SK-N-SH treated with all-trans-retinoic acid at 6 μM for 48 hours (cell line): ENCODE measurements at places on chromosomes 7 and 10.

DNA sequence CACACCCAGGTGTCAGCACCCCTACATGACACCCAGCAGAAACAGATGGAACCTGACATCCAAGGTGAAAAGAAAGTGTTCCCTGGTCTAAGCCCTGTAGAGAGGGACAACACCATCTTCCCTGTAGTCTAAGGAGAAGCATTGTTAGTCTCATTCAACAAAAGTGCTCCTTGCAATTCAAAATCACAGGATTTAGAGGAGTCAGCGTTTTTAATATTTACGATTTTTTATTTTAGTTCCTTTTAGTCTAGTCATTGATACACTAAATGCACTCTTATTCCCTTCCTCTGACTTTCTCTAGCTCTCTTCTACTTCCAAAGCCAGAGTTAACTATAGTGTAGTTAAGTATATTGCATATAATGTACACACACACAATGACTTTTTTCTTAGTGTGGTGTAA, 163.0 kb downstream of the TPK1 start:
- ATAC-seq: no peak

- ATAC-seq: no peak
These were observed 12.7 kb upstream of the KLF6 start for GRCh38 chr10:3797750-3798149.

GRCh38 chr7:127346575-127347256, 45.8 kb downstream of the ZNF800 start:
- no peak for ATAC-seq

DNA sequence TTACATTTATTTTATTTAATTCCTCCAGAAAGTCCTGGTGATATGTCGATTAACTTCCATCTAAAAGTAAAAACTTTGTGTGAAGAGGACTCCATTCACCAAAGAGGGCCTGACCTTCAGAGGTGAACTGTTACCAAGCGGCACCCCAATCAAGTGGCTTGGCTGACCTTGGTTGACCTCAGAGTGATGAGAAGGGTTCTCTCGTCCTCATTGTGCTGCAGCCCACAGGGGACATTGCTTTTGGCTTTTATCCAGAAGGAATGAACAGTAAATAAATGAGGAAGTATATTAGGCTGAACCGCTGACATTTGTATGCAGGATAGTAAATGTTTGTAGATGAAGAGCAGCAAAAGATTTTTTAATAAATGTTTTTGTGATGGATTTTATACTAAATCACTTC, 172.4 kb upstream of the MKI67 start:
- no peak for ATAC-seq

DNA sequence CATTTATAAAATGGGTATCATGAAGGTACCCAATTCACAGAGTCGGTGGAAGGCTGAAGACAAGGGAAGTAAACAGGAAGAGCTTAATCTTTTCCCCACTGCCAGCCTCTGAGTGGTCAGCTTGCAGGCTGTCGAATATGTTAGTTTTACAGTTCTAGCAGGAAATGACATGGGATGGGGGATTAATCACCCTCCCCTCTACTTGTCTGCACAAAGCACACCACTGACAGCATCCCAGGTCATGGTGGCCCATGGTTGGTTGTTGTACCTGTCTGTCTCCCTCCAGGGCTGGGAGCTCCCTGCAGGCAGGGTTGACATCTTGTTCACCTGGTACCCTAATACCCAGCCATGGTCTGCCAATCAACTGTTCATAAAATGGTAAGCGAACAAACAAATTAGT, 55.6 kb downstream of the GRB10 start:
- ATAC-seq: no peak

- ATAC-seq: no peak
These were observed 48.1 kb downstream of the CD36 start for GRCh38 chr7:80686576-80686975.

- ATAC-seq: no peak
These were observed 157.3 kb upstream of the PPP2R2D start for GRCh38 chr10:131743190-131744151.

DNA sequence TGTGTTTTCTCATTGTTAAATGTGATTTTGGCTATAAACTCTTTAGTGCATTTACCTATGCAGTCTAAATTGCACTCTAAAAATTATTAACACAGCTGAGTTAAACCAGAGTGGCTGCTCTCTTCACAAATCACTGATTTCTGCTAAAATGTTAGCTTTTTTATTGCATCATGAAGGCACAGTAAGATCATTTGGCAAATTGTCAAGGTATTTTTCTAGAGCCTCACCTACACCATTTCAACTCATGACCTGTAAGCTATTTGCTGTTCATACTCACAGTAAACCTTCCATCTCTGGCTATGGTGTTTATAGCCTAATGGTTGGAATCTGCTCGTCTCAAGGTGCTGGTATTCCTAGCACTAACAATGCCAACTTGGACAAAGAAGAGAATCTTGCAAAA, 25.7 kb downstream of the NDUFB2 start:
- ATAC-seq: no peak

DNA sequence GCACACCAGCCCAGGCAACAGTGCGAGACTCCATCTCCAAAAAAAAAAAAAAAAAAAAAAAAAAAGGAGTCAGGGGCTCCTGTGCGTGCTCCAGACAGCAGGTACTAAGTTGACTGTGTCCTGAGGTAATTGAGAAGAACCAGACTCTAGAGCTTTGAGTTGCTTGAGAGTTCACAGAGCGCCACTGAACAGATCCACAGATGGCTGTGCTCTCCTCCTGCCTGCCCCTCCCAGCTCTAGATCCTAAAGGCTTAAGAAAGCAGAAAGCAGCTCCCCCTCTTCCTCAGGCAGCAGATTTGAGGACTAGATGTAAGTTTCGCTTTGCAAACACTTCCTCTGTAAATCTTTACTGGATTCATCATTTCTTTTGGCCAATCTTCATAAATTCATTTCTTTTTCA, 38.7 kb downstream of the SHH start:
- no peak; the same call in 2 of the 3 replicates for ATAC-seq

- no peak for ATAC-seq
These were observed 9.9 kb downstream of the OR9A2 start for GRCh38 chr7:143016996-143017395.

- ATAC-seq: peak; percentile 74
These were observed 1.1 kb upstream of the ITGB8 start for GRCh38 chr7:20329389-20330238.

- peak; percentile 92 for ATAC-seq
These were observed 127.2 kb upstream of the RSU1 start for GRCh38 chr10:16944402-16944801.

- no peak for ATAC-seq
These were observed 142.6 kb upstream of the COL1A2 start for GRCh38 chr7:94252124-94252523.

DNA sequence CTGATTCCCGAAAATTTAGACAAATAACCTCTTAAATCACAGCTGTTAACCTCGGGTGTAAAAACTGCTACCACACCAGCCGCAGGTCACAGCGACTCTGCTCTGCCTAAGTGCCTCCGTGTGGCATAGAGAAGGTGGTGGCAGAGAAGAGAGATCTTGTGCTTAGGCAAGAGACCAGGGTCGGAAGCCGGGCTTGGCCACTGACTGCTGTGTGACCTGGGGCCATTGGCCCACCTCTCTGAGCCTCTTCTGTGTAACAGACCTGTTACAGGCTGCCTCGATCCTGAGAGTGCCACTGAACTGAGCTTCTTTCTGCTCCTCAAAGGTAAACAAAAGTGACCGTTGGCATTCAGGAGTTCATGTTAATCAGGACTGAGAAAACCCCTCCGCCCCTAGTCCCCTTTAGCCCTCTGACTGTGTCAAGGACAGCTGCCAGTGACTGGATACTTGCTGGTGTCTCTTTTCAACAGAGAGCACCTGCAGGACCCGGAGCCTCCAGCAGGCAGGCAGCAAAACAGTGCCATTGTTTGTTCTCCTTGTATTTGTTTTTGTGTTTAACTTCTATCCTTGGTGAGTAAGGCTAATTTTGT, 36.5 kb downstream of the ZMIZ1 start:
- no peak for ATAC-seq

GRCh38 chr7:43583424-43584194, 701 bp downstream of the STK17A start:
- peak; percentile 24 for ATAC-seq

GRCh38 chr7:29922921-29923700, 66.5 kb downstream of the SCRN1 start:
- no peak for ATAC-seq

GRCh38 chr7:27109466-27110185, 7.1 kb upstream of the HOXA2 start:
- ATAC-seq: no peak

DNA sequence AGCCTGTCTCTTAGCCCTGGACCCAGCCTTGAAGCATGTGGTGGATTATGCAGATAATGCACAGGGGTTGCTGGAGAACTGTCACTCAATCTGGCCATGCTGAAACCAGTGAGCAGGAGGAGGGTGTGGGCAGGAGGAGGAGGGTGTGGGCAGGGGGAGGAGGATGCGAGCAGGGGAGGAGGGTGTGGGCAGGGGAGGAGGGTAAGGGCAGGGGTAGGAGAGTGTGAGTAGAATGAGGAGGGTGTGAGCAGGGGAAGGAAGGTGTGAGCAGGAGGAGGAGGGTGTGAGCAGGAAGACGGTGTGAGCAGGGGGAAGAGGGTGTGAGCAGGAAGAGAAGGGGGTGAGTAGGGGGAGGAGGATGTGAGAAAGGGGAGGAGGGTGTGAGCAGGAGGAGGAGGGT, 18.8 kb downstream of the CAMK2B start:
- 0 out of 3 replicates have a peak, but pooled peaks have one; percentile 10 for ATAC-seq

GRCh38 chr7:133539016-133539415, 286.1 kb downstream of the EXOC4 start:
- ATAC-seq: peak; percentile 67

DNA sequence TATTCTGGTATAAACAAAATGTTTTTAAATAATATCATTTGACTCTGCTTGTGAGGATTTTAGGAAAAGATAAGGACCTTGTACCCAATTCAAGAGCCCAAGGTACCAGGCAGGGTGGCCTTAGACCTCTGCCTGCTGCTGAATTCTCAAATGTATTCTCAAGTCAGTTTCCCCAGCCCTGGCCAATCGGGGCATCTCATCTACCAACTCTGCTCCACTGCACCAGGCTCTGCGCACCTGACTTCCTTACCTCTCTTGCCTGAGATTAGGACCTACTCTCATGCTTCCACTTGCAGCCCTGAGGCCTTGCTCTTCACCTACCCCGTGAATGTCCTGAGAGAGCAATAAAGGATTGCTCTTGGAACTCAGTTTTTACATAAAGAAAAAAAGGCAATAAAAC, 69.6 kb upstream of the EZH2 start:
- no peak for ATAC-seq

GRCh38 chr7:150860291-150860977, 8.1 kb downstream of the AOC1 start:
- ATAC-seq: peak; percentile 15

DNA sequence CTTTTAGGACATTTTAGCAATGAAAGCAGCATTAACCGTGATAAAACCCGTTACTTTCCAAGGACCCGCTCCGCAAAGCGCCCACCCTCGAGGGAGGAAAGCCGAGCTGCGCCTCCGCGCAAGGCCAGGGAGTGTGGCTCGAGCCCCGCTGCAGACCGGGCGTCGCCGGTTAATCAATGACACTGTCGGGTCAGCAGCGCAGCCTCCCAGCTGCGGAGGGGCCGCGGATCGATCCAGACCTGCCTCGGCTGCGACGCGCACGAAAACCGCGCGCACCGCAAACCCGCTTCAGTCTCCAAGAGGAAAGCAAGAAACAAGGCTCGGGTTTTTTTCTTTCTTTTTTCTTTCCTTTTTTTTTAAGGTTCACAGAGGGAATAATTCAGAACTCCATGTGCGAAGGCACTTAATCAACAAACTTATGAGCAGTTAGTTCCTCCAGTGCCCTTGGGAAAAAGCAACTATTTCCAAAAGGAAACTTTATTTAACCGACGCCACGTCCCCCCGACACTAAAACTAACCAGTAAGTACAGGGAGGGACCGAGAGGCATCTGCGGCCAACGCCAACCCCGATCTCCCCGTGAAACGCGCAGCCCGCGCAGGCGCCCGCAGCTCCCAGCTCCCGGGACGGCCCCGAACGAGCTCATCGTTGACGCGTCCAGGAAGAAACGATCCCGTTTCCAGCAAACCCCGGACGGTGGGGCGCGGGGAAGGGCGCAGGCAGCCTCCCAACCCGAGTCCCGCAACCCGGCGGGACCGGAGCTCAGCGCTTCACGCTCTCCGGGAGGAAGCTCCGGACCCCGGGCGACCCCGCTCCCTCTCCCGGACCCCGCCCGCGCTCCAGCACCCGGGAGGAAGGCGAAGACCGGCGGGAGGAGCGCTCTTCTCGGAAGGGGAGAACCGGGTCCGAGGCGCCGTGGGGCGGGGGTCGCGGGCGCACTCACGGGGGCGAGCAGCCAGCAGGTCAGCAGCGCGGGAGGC, 598 bp downstream of the VIPR2 start:
- ATAC-seq: no peak

DNA sequence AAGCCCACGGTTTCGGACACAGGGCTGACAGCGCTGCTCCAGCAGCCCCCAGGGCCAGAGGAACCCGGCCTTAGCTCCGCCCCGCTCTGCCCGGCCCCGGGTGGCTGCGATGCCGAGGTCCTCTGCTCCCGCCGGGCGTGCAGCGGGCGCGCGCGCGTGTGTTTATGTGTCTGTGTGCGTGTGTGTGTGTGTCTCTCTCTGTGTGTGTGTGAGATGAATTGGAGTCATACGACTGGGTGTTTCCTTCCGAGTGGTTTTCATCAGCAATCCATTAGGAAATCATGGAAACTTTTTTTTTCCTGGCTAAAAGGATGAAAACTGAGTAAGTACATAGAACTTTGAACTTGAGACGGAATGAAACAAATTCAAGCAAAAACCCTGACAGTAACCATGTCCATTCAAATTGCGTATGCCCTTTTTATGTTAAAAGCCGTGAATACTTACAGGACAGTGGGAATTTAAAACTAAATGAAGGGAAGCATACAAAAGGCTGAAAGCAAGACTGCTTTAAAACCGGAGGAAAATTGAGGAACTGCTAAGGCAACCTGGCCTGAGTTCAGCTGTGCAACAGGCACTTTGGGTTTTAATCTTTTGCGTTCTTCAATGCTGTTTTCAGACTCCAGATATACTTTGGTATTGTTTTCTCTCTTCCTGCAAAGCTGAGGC, at the start of gene CPED1:
TSS of gene CPED1 (plus strand) at position 121 of the 666 bp plus-strand sequence. CDS start 911 bp downstream, outside the sequence.
- ATAC-seq: peak; percentile 87

- no peak for ATAC-seq
These were observed 34.2 kb upstream of the ZNF488 start for GRCh38 chr10:47418321-47418720.

- no peak for ATAC-seq
These were observed 346.0 kb upstream of the BMPER start for GRCh38 chr7:33559324-33559710.

GRCh38 chr7:121103086-121103485, 114.6 kb downstream of the CPED1 start:
- ATAC-seq: no peak

DNA sequence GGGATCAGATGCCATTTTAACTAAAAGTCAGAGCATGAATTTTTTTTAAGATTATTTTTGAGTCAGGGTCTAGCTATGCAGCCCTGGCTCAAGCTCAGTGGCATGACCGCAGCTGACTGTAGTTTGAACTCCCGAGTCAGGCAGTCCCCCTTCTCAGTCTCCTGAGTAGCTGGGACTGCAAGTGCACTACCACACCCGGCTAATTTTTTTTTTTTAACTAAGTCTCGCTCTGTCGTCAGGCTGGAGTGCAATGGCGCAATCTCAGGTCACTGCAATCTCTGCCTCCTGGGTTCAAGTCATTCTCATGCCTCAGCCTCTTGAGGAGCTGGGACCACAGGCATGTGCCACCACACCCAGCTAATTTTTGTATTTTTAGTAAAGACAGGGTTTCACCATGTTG, 7.8 kb downstream of the TAS2R41 start:
- ATAC-seq: peak; percentile 28; the same call in 2 of the 3 replicates
